ENCODE measurements at places on chromosomes 12 and 14.

- no peak for DNase-seq
Measured at GRCh38 chr12:44571006-44571550, 305.0 kb downstream of the NELL2 start.

DNA sequence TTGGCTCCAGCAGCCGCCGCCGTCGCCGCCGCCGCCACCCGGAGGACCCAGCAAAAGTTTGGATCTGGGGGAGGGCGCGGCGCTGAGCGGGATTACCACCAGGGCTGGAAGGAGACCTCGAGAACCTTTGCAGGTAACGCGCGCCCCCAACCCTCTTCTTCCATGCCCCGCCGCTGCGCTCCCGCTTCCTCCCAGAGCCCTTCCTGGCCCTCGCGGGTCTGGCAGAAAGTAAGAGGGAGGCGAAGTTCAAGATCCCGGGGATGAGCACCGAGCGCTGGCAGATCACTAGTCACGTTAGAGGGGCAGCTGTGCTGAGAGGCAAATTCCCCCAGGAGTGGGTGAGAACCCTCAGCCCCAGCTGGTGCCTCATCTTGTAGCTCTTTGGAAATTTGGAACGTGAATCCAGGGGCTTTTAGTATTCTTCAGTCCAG is 3.9 kb downstream of the FLRT2 start:
- no peak for DNase-seq

GRCh38 chr12:72234886-72235285 is 37.3 kb upstream of the TRHDE start:
- DNase-seq, result no peak

- DNase-seq, result no peak
Measured at GRCh38 chr12:47722136-47722834, 3.0 kb downstream of the ENDOU start.

DNA sequence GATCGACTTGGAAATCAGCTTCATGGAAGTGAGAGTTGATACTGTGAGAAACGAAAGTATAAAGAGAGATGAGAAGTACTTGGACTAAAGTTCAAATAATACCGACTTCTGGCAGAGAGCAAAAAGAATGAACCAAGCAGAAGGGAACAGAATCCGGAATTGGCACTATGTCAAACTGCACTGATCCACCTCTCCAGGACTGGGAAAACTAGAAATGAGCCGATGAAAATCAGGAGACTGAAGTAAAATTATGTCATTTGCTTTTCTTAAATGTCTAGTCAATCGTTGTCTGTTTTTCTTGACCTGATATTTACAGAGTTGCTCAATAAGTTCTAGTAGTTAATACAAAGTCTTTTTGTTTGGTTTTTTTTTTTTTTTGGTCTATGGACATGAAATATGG is 163.0 kb upstream of the FOXG1 start:
- DNase-seq, result no peak

DNA sequence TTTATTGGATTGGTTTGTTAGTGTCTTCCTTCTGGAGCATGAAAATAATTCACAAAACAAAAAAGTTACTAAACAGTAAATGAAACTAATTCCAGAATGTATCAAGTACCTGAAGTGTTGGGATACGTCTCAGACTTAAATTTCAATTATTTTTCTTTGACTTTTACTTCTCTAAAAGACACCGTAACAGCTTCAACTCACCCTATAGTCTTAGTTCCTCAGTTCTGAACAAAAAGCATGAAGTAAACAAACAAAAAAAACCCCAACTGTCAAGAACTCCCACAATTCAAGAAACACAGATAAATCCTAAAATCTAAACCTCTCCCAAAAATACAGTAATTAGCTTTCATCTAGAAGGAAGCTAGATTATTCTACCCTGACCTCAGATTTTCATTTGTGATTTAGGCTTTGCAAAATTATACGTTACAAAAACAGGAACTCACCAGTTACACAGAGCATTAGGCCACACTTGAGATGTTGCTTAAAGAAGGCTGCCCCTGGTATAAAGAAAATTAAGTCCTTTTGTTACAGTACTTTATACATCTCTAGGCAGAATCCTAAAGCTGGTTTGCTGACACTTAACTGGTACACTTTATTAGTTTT is 10.2 kb downstream of the HEATR5A start:
- DNase-seq, result no peak

DNA sequence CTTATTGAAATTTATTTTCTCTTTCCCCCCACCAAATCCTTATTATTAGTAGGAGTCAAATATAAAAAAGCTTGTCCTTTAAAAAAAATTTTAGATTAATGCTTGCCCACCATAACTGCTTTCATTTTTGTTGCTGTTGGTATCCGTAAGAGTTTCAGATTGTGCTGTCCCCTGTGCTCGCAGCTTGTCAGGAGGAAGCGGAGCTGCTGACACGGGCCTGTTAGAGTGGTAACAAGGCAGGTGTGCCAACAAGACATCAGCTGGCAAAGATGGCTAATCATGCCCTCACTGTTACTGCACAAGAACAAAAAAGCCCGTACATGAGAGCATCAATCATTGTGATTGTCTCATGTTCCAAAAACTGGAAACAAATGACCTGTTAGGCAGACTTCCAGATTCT is 148.4 kb downstream of the ALG10B start:
- DNase-seq, result no peak

- no peak for DNase-seq
Measured at GRCh38 chr14:26444822-26445221, 153.0 kb downstream of the NOVA1 start.

DNA sequence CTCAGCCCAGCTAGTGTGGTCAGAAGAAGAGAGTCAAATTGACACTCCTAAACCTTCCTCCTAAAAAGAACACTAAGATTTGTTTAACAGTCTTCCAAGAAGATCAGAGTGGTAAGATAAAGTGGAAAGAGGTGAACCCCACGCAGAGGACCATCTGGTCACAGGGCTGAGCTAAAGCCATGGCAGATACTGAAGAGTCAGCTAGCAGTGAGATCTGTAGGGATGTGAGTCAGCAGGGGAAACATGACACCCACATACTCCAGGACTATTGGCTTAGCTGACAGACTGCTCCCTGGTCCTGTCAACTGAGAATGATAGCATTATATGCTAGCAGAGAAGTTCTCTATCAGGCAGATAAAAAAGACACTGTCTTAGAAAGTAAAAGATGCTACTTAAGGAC is 269.4 kb upstream of the ALG10 start:
- DNase-seq, result no peak

DNA sequence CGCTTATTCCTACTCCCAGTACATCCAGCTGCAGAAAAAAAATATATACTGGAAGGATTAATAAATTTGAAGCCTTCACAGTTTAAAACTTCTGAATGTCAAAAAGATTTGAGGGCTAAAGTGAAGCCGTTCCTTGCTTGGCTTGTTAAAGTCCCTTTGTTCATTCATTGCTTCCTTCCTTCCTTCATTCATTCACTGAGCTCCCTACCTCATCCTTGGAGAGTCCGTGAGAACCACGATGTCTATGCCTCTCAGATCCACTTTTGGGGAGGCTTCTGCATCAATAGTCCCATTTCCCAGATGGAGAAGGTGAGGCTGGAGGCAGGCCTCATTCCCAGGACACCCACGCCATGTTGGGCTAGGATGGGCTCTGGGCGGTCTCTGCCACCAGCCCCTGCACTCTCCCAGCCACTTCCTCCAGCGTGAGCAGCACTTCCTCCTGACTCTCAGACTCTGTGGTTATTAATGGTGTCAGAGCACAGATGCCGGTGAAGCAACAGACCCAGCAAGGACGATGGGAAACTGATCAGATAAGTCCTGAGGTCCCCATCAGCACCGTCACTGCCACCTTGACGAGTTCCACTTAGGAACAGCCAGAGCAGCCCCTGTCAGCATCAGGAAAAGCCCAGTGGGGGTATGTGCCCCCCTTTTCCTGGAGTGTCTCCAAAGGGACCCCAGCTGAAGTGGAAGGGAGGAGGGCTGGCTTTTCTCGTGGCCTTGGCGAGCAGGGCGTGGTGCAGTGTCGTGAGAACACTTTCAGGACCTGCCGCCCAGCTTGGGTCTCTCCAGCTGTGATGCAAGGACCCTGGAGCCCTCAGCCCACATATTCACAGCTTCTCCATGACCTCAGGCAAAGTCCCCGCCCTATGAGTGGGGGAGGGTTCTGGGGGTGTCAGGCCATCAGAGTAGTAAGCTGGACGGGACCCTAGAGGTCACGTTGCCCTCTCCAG is 21.2 kb downstream of the ASB2 start:
- no peak for DNase-seq

- no peak for DNase-seq
Measured at GRCh38 chr12:122304924-122305323, 38.6 kb upstream of the VPS33A start.

GRCh38 chr14:101072531-101072930 is 169.0 kb upstream of the RTL1 start:
- no peak for DNase-seq

- DNase-seq, result no peak
Measured at GRCh38 chr14:90829677-90830076, 13.4 kb upstream of the TTC7B start.

DNA sequence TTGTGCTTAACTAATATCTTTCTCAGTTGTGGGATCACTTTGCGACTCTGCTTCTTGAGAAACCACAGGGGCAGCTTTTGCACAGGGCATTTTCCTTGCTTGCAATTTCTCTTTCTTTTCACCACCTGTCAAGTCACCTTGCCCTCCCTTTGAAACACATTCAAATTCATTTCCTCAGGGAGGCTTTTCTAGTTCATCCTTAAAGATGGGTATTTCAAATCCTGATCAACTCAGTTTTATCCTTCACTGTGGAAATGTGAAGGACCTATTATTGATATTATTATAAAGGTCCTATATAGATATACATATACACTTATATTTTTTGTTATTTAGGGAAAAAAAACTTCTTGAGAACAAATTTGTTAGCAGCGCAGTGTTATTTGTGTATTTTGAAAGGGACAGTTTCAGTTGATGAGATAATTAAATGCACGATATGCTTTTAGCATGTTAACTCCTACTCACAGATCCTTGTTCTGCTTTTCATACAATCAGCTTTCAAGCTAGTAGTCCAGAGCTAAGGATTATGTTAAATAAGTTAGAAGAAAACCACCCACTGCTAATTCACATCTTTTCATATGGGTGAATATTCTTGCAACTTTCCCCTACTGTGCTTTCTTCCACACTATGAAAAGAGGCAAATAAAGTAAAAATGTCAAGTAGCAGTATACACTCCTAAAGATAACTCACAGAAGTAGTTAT is 501.4 kb upstream of the RGS6 start:
- no peak for DNase-seq

DNA sequence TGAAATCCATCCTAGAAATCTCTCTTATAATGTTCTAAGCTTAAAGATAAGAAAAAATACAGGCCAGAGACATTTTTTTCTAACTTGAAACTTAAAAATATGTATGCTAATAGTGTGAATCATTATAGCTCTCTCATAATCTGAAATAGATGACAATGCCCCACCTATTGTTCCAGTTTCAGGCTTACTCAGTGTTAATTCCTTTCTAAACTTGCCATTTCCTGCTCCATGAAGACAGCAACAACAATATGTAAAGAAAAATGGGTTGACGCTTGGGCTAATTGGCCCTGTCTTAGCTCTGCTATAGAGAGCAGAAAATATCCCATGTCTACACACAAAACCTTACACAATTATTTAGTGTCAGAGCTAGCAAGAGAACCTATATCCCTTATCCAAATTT is 37.1 kb downstream of the LMO3 start:
- no peak for DNase-seq

DNA sequence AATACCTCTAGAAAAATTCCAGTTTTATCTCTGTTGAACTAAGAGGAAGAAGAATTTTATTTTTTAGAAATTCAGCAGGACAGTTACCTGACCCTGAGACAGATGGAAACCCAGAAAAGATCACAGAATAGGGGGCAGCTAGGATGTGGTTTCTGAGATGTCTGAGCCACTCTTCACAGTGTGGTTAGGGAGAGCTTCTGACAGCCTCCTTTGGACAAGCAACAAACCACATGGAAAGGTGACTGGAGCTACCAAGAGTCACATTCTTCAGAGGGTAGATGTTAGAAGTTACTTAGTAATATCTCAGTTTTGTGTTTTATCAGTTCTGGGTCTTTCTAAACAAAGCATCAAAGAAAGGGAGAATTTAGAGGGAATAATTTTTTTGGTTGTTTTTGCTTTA is 117.3 kb upstream of the NAP1L1 start:
- DNase-seq, result no peak

GRCh38 chr12:128312661-128313060 is 45.7 kb downstream of the TMEM132C start:
- DNase-seq, result no peak

- DNase-seq, result no peak
Measured at GRCh38 chr12:27273114-27273513, 29.0 kb downstream of the STK38L start.

GRCh38 chr12:53288322-53288721 is 7.0 kb upstream of the PFDN5 start:
- DNase-seq, result no peak
